ENCODE measurements at places on chromosomes 5 and 9.
A peak's percentile ranks its signal among the peaks of the same experiment; 100 is the strongest.

DNA sequence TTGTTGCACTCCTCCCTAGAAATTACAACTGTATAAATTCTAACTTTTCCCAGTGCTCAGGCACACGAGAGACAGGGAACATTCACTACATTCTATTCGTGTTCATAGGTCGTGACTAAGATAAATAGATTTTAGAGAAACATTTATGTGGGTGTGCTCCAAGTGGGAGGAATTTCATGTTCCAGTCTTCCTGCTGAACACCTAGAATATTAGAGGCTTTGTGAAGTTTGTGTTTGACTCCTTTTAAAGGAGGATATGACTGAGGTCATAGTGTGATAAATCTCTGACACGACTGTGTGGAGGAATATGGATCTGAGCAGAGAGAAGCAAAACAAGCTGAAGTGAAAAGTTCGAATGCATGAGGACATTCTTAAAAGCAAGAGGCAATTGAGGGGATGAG, 355.3 kb downstream of the ZSWIM6 start:
- no peak for DNase-seq

- no peak for DNase-seq
Observed at GRCh38 chr9:120917929-120918762, 8.4 kb downstream of the TRAF1 start.

- DNase-seq = no peak
Observed at GRCh38 chr5:56088967-56089829, 94.4 kb upstream of the IL6ST start.

GRCh38 chr9:106106396-106106795, 412.1 kb downstream of the TMEM38B start:
- DNase-seq = no peak

DNA sequence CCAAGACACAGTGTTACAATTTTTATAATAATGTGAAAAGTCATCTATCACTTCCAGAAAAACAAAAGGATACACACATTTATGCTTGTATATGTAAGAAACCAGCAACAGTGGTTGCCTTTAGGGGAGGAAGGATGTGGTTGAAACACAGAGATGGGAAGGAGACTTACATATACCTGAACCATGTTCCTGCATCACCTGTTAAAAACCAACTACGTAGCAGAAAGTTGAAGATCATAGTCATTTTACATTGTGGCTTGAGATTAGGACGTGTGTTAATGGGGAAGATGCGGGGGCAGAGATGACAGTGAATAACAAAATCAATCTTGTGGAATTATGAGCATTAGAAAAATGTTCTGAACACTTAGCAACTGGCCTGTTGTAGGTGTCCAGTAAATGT, 307.3 kb downstream of the MLLT3 start:
- DNase-seq = peak; percentile 85

GRCh38 chr5:158020555-158021418, 161.8 kb upstream of the CLINT1 start:
- no peak for DNase-seq

GRCh38 chr5:142833517-142834449, 63.6 kb downstream of the ARHGAP26 start:
- DNase-seq = no peak

DNA sequence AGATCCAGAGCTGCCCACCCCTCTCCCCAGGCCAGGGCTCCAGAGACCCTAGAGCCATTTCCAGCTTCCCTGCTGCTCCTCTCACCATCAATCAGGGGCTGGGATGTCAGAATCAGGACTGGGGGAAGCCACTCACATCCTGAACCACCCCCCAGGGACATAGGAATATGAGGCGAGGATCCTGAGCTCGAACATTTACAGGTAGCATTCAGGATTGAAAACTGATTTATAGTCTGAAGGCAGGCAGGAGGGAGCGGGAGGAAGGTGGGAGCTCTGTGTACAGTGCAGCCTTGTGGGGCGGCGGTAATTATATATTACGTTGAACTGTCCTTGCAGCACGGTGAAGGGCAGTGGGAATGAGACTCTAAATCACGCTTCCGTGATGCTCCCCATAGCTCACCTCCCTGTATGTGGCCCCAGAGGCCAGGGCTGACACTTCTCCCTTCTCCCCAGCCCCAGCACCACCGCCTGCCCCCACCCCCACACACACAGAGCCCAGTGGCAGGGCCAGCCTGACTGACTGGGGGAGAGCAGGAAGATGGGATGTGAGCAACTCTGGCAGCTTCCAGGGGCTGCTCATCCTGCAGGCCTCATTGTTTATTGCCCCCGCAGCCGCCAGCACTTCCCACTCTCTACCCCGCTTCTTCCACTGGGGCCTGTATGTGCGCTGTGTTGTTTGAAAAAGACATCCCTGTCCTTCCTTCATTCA, 76.0 kb upstream of the HSPA9 start:
- DNase-seq = no peak

DNA sequence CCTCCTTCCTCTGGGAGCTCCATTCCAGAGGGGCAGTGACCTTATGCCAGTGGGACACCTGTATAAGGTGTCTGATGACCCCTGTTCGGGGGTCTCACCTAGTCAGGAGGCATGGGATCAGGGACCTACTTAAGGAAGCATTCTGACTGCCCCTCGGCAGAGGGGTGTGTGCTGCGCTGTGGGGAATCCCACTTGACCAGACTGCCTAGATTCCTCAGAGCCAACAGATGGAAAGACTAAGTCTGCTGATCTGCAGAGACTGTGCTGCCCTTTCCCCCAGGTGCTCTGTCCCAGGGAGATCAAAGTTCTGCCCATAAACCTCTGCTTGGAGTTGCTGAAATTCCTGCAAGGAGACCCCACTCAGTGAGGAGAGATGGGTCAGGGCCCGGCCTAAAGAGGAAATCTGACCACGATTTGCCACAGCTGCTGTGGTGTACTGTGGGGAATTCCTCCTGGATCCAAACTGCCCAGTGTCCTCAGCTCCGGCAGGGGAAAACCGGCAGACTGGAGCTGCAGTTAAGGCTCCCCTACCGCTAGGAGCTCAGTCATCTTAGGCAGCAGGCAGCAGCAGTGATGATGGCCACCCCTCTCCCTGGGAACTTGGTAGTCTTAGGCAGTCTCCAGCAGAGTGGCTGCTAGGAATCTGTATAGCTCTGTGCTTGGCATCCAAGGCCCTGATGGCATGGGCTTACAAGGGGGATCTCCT, 34.8 kb upstream of the FAM120A start:
- no peak for DNase-seq

- DNase-seq = no peak
Observed at GRCh38 chr9:17772223-17772622, 193.4 kb downstream of the SH3GL2 start.

DNA sequence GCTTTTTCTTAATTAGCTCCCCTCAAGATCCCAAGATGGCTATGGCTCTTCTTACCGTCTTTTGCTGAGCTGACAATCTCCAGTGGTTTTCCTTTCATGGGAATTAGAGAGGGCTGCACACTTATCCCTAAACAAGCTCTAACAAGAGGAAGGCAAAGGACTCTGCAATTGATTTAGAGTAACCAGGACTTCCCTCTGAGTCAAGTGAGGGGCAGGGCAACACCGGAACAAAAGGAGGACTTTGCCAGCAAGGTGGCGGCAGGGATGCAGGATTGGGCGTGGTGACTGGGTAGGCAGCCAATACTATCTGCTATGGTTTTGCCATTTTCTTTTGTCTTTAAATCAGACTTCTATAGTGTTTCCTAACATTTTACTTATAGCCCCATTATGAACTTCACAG, 9.8 kb downstream of the SLC44A1 start:
- DNase-seq = no peak

GRCh38 chr5:107478068-107478641, 192.6 kb downstream of the EFNA5 start:
- DNase-seq = no peak

DNA sequence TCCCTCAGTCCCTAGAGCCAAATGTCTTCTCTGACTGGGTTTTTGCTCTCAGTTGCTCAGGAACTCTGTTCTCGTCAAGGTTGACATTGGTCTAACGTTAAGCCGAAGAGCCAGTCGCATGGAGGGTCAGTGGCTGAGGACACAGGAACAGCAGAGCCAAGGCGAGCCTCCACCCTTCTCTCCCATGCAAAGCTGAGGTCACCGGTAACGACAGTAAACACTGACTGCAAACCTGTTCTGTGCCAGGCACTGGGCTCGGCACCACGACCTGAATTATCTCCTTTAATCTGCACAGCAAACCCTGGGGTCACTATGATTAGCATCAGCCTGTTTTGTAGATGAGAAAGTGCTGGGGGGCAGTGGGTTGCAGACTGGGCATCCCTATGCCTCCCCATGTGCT, 171.0 kb downstream of the COL23A1 start:
- DNase-seq = no peak

- DNase-seq = no peak
Observed at GRCh38 chr5:176732306-176732705, 78.1 kb upstream of the UNC5A start.

- no peak for DNase-seq
Observed at GRCh38 chr5:167358868-167359492, 932.5 kb upstream of the WWC1 start.

- no peak for DNase-seq
Observed at GRCh38 chr9:33192493-33193255, 25.5 kb upstream of the B4GALT1 start.

DNA sequence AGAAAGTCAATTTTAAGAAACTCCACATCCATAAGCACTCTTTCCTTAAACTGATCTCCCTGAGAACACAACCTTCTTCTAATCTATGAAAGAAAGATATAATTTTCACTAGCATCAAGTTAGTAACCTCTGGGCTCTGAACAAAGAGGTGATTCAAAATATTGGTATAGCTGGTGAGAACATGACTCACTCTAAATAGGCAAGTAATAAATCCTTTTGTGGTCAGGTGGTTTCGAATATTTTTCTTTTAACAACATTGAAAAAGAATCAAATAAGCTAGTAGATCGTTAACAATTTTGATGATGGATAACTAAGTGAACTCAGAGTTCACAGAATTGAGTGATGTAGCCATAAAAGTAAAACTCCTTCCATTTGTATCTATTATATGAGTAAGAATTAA, 150.6 kb upstream of the IQGAP2 start:
- no peak for DNase-seq

GRCh38 chr9:87593359-87593980, 95.8 kb downstream of the DAPK1 start:
- no peak for DNase-seq

- no peak for DNase-seq
Observed at GRCh38 chr9:63816751-63817621, 1468.0 kb downstream of the FOXD4L5 start.

- DNase-seq = no peak
Observed at GRCh38 chr9:35859310-35859989, 10.8 kb downstream of the OR13J1 start.

DNA sequence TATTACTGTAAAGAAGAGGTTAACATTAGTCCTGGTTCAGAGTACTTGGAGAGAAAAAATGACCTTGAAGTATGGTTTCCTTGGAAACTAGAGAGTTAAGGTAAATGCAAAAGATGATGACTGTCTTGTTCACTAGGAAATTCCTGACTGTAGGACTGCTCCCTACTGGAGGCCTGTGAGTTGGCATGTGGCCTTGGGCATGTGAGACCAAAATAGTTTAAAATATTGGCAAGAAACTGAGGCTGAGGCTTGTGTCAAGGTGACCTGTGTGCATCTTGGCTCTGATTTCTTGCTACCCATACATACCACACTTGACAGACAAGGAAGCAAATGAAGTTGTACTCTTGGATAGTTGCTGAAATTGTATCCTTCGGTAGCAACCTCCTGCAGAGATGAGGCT, 96.5 kb downstream of the TARS1 start:
- DNase-seq = no peak

GRCh38 chr5:135487839-135488514, 35.8 kb upstream of the TIFAB start:
- DNase-seq = no peak

- DNase-seq = no peak
Observed at GRCh38 chr5:132754947-132755346, 7.7 kb downstream of the CCNI2 start.

DNA sequence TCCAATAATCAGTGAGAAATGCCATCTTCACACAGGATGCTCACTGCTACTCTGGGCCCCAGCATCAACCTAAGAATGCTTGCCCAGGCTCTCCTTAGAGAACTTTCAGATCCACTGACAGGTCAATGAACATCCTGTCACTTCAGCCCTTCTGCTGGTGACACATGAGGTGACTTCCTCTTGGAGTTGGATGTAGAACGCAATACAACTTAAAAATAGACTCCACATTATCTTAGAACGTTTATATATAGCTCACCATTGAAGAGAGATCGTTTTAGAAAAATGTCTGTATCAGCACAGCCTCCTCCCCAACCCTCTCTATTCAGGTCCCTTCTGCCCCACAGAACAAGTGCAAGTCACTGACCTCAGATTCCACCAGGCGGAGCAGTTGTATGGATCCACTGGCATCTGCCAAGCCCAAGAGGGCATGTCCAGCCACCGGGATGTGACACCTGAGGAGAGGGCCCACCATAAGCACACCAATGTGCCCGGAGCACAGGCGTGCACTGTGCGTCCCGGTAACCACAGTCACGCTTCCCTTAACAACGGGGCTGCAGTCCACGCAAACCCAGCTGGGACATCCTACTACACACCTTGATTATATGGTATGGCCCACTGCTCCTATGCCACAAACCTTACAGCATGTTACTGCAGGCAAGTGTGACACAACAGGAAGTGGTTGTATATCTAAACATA, 2.9 kb downstream of the DPH7 start:
- DNase-seq = no peak

DNA sequence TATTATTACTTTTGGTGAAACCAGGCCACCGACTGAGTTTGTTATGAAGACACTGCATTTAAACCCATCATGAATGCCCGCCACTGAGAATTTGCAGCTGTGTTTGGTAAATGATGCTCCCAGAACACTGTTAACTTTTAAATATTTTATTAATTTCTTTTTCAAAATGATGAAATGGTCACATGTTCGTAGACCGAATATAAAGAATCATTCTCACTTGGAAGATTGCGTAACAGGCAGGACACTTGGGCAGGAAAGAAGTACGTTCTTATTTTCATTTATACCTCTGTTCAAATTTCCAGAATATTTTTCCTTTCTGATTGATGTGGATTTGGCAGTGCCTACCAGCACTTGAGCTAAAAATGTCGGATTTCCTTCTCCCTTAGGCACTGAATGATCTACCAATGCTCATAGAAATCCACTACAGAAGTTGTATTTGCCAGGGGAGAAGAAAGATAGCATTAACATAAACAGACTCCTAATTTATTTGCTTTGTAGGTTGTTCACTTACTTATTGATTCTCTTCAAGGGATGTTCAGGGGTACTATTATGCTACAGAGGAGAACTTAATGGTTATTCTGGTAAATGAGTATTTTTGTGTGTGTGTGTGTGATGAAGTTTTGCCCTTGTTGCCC, 13.8 kb downstream of the CYFIP2 start:
- no peak for DNase-seq

- DNase-seq = no peak
Observed at GRCh38 chr5:145990170-145990569, 53.8 kb downstream of the SH3RF2 start.

GRCh38 chr5:100889165-100889743, 13.8 kb downstream of the ST8SIA4 start:
- no peak for DNase-seq

DNA sequence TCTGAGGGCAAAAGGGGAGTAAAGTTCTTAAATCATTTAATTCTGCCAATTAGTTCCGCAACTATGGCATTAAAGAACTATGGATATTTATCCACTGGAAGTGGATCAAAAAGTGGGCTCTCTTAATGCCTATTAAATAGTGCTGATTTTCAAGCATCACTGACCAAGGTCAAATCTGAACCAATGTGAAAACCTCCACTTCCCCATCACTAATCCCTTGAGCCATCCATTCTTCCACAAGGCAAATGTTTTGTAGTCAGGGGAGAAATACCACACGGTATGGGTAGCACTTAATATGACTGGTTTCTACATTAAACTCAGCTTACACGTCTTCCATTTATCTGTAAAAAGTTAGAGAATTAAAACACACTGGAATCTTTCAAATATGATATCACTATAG, 57.6 kb downstream of the MLLT3 start:
- DNase-seq = no peak
